ENCODE measurements at places on chromosomes 1 and 21. TPM values are rescaled to one million over a fixed set of nuclear protein-coding genes. Genes with fewer than 3 reads are reported as not detected.

DNA sequence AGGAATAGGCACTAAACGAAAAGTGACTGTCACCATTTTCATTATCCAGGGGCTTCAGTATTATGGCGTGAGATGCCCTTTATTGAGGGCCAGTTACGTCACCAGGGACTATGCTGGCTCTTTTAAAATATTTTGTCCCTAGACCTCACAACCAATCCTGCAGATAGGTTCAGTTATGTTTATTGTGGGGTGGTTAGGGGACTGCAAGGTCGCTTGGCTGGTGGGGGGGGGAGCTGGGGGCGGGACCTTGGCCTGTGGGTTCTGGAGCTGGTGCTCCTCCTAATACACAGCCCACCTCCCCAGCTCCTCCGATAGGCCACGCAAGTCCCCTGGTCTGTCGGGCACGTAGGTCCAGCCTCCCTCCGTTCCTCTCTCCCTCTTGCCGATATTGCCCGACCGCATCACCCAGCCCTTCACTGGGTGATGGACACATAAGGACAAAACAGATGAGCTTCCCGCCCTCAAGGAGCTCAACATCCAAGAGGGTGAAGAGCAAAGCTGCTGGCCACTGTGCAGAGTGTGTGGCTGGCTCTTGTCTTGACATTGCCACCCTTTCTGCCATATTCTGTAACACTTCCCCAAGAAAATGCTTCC, 271.8 kb downstream of the MATN1 start:
- H3K27me3 ChIP-seq = peaks cover 13% of the 10 kb centered on the region
- DNase-seq = peak; percentile 58
- no peak overlapping the region for H3K27ac ChIP-seq
- H3K4me3 ChIP-seq = no peak overlapping the region

GRCh38 chr1:41936107-41936506, 17.4 kb upstream of the HIVEP3 start:
- peaks cover 36% of the 10 kb centered on the region for H3K27me3 ChIP-seq
- no peaks in the 10 kb centered on the region for H3K4me1 ChIP-seq
- DNase-seq = no peak
- H3K27ac ChIP-seq = no peak overlapping the region

- no peaks in the 10 kb centered on the region for H3K36me3 ChIP-seq
- peak overlapping the region; percentile 84 for H3K4me3 ChIP-seq
- H3K27me3 ChIP-seq = peaks cover 7% of the 10 kb centered on the region
- peak; percentile 67 for DNase-seq
- peak overlapping the region; percentile 69 for H3K27ac ChIP-seq
- H3K4me1 ChIP-seq = peaks cover 10% of the 10 kb centered on the region
Measured at GRCh38 chr1:227789084-227790033, 26.1 kb upstream of the PRSS38 start.

GRCh38 chr1:66489151-66489550, 44.8 kb upstream of the SGIP1 start:
- no peak overlapping the region for H3K4me3 ChIP-seq
- no peaks in the 10 kb centered on the region for H3K36me3 ChIP-seq
- peaks cover 6% of the 10 kb centered on the region for H3K4me1 ChIP-seq
- DNase-seq = no peak
- no peak overlapping the region for H3K27ac ChIP-seq

- H3K36me3 ChIP-seq = no peaks in the 10 kb centered on the region
- no peak for DNase-seq
- H3K4me3 ChIP-seq = peak overlapping the region; percentile 13
- peaks cover 17% of the 10 kb centered on the region for H3K4me1 ChIP-seq
- peak overlapping the region; percentile 89 for H3K27ac ChIP-seq
Measured at GRCh38 chr1:154418062-154418921, 13.1 kb downstream of the IL6R start.

- no peak for DNase-seq
- H3K4me3 ChIP-seq = no peak overlapping the region
- no peak overlapping the region for H3K27ac ChIP-seq
- peaks cover 22% of the 10 kb centered on the region for H3K4me1 ChIP-seq
Measured at GRCh38 chr1:68327414-68327813, 95.1 kb upstream of the WLS start.

GRCh38 chr1:192565946-192566345, 9.6 kb upstream of the RGS1 start:
- H3K27me3 ChIP-seq = no peaks in the 10 kb centered on the region
- H3K4me1 ChIP-seq = peaks cover 11% of the 10 kb centered on the region
- H3K4me3 ChIP-seq = no peak overlapping the region

DNA sequence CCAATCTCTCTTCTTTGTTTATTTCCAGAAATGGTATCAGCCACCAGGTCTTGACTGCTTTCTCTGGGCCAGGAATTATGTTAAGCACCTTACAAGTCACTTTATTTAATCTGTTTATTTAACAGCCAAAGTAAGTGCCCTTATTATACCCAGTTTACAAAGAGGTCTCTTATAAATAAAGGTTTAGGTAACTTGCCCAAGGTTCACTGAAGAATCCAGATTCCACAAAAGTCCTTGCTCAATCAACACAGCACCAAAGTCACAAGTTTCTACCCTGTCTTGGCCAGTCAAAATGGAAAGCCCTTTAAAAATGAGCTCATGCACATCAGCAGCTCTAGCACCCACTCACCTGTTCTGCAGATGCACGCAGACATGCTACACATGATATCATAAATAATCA, 28.0 kb upstream of the ATP1A1 start:
- no peaks in the 10 kb centered on the region for H3K36me3 ChIP-seq
- no peak overlapping the region for H3K27ac ChIP-seq
- H3K27me3 ChIP-seq = no peaks in the 10 kb centered on the region
- no peak for DNase-seq
- H3K4me3 ChIP-seq = no peak overlapping the region

DNA sequence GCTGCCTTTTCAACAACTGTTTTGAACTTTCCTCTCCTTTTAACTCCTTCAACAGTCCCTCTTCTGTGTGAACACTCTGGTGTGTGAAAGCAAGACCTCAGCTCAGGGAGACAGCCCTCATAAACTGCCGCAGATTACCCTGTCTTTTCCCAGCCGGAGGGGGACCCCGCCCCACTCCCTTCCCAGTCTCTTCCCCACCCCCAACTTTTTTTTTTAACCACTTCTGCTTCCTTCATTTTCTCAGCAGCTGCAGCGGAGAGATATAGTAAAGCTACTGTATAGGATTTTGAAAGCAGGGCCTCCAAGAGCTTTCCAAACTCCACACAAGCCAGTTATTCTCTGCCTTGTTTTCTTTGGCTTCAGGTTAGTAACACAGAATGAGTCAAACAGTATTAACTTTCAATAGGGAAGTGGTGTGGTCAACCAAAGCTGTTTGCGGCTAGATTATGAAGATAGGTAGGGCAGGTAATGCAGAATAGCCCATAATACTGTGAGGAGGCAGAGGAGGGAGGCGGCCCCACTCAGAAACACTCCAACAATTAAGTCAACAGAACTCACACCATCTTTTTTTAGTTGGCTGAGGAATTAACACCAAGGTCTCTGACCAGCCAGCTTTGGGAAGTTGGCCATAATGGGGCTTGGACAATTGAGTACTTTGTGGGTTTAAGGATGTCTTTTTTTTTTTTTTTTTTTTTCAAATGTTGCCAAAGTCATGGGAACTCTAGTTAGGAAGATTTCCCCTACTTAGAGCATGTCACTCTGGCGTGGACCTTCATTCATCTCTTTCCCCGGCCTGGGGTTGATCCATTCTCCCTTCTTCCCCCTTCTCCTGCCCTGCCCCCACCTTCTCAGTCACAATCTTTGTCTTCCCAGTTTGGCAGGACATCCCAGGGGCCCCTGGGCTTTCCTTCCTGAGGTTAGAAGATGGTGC, 177.0 kb downstream of the CLIC6 start:
- DNase-seq = no peak
- H3K27me3 ChIP-seq = peaks cover 9% of the 10 kb centered on the region
- H3K4me3 ChIP-seq = peak overlapping the region; percentile 63
- H3K4me1 ChIP-seq = peaks cover 37% of the 10 kb centered on the region
- peak overlapping the region; percentile 80 for H3K27ac ChIP-seq

DNA sequence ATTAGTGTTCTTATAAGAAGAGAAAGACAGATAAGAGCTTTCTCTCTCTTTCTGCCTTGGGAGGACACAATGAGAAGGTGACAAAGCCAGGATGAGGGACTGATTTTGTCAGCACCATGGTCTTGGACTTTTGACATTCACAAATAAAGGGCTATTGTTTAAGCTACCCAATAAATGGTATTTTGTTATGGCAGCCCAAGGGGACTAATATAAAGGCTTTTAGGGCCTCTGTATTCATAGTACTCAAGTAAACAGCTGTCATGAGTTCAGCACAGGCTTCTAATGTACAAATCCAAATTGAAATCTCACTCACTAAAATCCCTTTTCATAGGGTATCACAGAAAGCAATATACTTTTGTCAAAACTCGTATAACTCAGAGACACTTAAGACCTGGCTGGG, 242.7 kb downstream of the FAF1 start:
- H3K27ac ChIP-seq = no peak overlapping the region
- H3K4me1 ChIP-seq = no peaks in the 10 kb centered on the region
- H3K36me3 ChIP-seq = no peaks in the 10 kb centered on the region
- DNase-seq = no peak

DNA sequence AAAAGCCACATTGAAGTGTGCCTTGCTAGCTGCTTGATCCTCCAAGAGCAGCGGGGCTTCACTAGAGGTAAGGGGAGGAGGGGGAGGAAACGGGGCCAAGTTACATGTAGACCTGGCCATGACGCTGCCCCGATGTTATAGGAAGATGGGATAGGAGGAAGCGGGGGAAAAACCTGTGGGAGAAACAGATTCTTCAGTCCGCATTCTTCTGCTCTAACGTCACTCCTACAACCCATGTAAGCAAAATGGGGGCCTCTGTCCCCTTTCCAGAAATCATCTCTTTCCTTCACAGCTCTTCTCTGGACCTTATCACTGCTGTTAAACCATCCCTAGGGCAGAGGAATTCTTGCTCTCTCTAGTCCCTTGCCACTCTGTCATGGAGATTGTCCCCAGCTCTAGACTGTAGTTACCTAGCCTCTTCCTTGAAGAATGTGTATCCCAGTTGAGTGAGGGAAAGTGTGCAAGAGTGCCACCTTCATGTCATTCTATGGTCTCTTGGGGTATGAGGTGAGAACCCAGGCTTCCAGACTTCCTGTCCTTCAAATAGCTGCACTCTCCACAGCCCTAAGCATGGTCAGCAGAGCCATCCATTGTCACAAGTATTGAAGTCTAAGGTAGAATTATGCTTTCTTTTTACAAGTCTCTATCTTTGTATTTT, 11.4 kb downstream of the PLEKHO1 start:
- H3K27me3 ChIP-seq = no peaks in the 10 kb centered on the region
- peak overlapping the region; percentile 100 for H3K27ac ChIP-seq
- H3K4me3 ChIP-seq = peak overlapping the region; percentile 17
- H3K4me1 ChIP-seq = peaks cover 53% of the 10 kb centered on the region
- no peak for DNase-seq

DNA sequence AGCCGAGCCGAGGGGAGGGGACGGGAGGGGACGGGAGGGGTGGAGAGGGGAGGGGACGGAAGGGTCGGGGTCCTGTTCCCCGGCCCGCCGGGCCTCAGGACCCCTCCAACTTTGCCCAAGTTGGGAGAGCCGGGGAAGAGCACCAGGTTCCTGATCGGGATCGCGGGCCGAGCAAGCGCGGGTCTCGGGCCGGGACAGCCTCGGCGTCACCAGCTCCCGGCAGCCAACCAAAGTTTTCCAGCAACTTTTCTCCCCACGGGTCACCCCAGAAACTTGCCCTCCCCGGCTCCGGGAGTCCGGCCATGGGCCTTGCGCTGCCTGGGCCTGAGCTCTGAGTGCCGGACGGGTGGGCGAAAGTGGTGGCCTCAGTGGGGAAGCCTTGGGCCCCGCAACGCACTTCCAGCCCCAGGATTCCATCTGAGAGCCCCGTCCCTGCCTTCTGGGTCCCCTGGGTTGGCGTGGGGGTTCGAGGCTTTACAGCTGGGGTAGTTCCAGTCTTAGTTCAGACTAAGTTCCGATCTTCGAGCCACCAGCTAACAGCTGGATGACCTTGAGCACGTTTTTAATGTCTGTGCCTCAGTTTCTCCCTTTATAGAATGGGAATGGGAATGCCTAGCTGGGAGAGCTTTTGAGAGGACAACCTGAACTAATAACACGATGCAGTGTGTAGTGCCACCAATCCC, 458 bp downstream of the ZC3H12A start:
- DNase-seq = no peak
- no peaks in the 10 kb centered on the region for H3K36me3 ChIP-seq
- peak overlapping the region; percentile 86 for H3K4me3 ChIP-seq
- peak overlapping the region; percentile 78 for H3K27ac ChIP-seq
- H3K4me1 ChIP-seq = peaks cover 31% of the 10 kb centered on the region
- peaks cover 31% of the 10 kb centered on the region for H3K27me3 ChIP-seq

GRCh38 chr1:27602462-27603308, 1.3 kb downstream of the AHDC1 start:
- no peaks in the 10 kb centered on the region for H3K27me3 ChIP-seq
- peak overlapping the region; percentile 85 for H3K27ac ChIP-seq
- H3K36me3 ChIP-seq = no peaks in the 10 kb centered on the region
- no peak for DNase-seq
- H3K4me1 ChIP-seq = peaks cover 54% of the 10 kb centered on the region

CRP gene
- total RNA-seq = not detected

PRKAA2 gene
- 6.4 TPM for total RNA-seq

TMPRSS2 gene
- 91.7 TPM for total RNA-seq

HSD11B1 gene
- total RNA-seq = not detected

STXBP3 gene
- 48.4 TPM for total RNA-seq

All from type B pancreatic cell (in vitro differentiated cells).